Activated CD8-positive, alpha-beta T cell treated with anti-CD3 and anti-CD28 coated beads for 36 hours (primary cell): ENCODE measurements at places on chromosomes 13 and 19.

- no peak for DNase-seq
These were observed 805.7 kb downstream of the DIAPH3 start for GRCh38 chr13:59358014-59358413.

DNA sequence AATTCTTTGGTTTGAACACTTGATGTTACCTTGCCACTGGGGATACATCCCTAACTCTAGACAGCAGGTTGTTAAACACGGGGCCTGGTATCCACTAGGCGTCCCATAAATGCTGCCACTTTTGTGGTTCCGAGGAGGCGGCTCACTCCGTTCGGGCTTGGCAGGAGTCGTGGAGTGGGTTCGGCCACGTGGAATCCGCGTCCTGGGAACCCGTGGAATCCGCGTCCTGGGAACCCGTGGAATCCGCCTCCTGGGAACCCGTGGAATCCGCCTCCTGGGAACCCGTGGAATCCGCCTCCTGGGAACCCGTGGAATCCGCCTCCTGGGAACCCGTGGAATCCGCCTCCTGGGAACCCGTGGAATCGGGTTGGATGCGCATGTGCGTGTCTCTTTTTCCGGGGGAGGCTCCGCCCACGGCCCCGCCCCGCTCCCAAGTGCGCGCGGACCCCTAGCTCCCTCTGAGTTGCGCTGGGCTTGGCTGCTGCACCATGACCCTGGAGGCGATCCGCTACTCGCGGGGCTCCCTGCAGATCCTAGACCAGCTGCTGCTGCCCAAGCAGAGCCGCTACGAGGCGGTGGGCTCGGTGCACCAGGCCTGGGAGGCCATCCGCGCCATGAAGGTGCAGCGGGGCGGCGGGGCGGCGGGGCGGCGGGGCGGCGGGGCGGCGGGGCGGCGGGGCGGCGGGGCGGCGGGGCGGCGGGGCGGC is at the start of gene MRI1:
TSS of gene MRI1 (plus strand) at position 422 of the 707 bp plus-strand sequence. CDS start at position 489, 67 bp downstream.
- DNase-seq, result peak; percentile 78

DNA sequence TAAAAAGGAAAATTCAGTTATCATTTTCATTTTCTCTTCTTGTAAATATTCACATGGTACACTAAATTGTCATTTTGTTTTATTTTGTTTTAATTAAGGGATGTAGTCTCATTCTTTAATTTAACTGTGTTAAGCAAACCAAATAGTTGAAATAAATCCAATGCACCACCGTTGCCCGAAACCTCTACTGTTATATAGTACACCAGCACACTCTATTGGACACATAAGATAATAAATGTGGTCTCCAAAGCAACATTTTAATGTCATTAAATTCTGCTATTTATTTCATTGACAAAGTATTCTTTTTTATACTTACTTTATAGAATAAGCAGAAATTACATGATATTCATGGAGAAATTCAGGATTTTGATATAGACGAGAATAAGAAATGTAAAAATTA is 156.4 kb upstream of the FREM2 start:
- no peak for DNase-seq

DNA sequence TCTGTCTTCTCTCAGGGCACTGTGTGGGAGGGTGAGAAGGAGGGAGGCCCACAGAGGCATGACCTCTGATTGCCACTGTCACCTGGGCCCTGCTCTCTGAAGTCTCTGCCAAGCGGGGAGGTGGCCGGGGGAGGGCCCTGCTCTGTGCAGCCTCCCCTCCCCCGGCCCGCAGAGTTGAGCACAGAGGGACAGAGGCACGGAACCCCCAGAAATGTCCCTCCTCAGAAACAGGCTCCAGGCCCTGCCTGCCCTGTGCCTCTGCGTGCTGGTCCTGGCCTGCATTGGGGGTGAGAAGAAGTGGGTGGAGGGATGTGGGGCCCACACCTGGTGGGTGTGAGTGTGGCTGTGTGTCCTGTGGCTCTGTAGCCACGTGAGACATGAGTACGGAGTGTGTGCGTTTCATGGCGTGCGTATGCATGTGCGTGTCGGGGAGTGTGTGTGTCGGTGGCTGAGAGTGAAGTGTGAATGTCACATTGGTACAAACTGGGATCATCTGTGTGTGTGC is at the start of gene APOC4:
TSS of gene APOC4 (plus strand) at position 171 of the 505 bp plus-strand sequence. CDS start at position 212, 41 bp downstream.
- DNase-seq, result no peak

GRCh38 chr19:6521718-6522646 is 8.8 kb upstream of the TNFSF9 start:
- peak; percentile 86 for DNase-seq

- no peak for DNase-seq
These were observed 28.7 kb upstream of the MEDAG start for GRCh38 chr13:30877335-30877734.

- DNase-seq, result no peak
These were observed 184.6 kb upstream of the IRS2 start for GRCh38 chr13:109971006-109971405.

DNA sequence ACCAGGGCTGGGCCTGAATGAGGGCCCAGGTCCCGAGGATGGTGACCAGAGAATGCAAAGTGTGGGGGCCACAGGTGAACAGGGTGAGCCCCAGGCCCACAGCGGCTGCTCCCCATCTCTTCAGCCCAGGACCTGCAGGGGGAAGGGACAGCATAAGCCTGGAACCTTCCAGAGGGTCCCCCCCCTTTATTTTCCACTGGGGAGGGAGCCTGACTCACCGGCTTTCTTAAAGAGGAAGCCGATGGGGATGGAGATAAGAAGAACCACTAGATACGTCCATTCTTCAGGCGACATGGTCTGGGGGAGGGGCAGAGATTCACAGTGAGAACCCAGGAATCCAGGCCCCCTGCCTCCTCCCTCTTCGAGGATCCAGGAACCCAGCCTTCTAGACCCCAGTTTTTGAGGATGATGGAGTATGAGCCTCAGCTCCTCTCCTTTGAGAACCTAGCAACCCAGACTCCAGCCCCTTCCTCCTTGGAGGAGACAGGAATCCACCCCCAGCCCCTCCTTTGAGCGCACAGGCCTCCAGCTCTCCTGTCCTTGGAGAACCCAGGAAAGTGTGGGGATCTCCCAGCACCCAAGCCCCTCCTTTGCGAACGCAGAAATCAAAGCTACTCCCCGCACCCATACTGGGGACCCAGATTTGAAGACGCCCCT is 1.0 kb downstream of the MBOAT7 start:
- DNase-seq, result peak; percentile 76

DNA sequence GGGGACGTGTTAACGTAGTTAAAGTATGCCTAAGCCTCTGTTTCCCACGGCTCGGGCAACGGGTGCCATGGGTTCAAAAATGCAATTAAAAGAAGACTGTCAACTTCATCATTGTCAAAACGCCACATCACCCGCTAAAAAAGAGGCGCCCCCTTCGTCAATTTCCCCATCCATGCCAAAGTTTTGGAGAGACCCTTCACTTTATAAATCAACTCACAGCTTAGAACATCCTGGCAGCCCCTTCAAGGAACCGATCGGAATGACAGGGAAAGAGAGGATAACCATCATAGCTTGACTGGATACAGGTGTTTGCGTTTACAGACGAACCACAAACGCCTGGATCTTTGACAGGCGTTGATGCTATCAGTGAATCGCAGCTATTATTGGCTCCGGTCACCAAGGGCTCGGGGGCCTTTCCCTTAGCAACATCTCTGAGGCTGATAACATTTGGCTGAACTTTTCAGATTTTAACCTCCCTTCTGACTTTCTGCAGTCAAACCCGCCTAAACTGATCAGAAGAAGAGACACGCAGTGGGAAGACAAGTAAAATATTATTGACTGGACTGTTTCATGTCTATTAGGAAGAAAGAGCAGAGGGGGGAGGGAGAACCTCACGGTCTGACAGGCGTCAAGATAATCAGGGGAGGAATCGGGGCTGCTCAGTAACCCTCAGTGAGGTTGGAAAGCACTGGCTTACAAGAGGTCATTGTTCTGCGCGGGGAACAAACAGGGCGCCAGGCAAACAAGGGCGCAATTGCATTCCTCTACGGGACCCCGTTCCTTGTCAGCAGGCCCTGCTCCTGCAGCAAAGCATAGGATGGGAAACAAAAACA is 322.5 kb upstream of the ZNF507 start:
- no peak for DNase-seq

DNA sequence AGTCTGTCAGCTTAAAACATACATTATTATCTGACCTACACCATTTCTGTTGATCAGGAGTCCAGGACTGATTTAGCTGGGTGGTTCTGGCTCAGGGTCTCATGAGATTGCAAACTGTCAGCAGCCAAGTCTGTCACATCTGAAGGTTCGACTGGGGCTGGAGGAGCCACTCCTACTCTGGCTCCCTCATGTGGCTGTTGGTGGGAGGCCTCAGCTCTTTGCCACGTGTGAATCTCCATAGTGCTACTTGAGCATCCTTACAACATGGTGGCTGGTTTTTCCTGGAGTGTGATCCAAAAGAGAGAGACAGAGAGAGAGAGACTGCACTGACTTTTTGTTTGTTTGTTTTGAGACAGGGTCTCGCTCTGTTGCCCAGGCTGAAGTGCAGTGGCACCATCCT is 63.6 kb upstream of the NFIC start:
- peak; percentile 23 for DNase-seq

- no peak for DNase-seq
These were observed 6.2 kb downstream of the ZNF709 start for GRCh38 chr19:12478234-12478941.

DNA sequence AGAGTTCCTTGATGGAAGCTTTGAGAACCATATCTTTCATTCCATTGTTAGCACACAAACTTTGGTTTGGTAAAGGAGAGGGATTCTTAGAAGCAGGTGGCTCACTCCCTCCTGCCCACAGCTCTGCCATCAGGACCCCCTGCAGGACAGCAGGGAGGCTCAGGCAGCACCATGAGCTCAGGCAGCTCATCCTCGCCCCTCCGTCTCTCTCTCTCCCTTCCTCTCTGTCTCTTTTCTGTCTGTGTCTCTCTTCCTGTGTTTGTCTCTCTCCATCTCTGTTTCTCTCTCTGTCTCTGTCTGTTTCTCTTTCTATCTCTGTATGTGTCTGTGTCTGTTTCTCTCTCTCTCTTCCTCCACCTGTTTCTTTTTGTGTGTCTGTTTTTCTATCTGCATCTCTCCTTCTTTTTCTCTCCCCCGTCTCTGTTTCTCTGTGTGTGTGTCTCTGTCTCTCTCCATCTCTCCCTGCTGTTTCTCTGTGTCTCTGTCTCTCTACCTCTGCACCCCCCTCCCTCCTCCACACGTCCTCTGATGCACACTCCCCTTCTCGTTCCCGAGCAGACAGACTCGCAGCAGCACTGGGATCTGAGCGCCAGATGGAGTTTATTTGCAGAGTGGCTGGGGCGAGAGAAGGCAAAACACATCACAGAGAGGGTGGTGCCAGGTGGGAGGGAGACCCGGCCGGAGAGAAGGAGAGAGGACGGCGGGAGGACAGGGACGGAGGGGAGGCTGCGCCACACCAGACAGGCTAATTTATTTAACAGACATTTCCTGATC is 8.7 kb downstream of the SBK2 start:
- DNase-seq, result no peak

DNA sequence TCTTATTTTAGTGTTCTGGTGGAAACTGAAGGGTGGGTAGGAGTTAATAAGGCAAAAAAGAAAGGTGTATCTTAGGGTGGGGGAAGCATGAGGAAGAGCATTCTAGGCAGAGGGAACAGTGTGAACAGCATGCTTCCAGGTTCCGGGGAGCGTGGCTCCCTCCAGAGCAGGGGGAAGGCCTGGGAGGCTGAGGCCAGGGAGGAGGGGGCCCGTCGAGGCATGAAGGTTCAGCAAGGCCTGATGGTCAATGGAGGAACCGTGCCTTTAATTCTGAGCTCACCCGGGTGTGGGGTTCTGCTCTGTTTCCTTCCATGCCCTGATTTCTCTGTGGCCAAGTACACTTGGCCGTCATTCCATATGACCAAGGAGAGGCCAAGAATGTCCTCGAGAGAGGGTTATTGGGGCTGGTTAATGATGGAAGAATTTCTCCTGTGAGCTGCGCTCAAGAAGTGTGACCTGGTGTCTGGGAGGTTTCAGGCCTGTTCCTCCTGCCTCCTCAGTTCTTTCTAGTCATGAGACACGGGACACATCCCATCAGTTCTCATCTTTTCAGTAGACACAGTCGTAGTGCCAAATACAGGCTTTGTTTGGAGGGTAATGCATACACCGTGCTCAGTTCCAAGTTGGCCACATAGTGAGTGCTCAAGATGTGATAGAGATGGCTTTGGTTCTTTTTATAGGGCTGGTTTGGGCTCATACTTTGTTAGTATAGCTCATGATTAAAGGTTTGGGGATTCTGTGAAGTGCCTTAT is 73.6 kb downstream of the SIPA1L3 start:
- no peak for DNase-seq

- DNase-seq, result no peak
These were observed 151.3 kb upstream of the IPO5 start for GRCh38 chr13:97802213-97802612.

- no peak for DNase-seq
These were observed 383.1 kb upstream of the GPC6 start for GRCh38 chr13:92843549-92843948.

GRCh38 chr13:75400775-75401174 is 81.2 kb downstream of the TBC1D4 start:
- DNase-seq, result no peak

DNA sequence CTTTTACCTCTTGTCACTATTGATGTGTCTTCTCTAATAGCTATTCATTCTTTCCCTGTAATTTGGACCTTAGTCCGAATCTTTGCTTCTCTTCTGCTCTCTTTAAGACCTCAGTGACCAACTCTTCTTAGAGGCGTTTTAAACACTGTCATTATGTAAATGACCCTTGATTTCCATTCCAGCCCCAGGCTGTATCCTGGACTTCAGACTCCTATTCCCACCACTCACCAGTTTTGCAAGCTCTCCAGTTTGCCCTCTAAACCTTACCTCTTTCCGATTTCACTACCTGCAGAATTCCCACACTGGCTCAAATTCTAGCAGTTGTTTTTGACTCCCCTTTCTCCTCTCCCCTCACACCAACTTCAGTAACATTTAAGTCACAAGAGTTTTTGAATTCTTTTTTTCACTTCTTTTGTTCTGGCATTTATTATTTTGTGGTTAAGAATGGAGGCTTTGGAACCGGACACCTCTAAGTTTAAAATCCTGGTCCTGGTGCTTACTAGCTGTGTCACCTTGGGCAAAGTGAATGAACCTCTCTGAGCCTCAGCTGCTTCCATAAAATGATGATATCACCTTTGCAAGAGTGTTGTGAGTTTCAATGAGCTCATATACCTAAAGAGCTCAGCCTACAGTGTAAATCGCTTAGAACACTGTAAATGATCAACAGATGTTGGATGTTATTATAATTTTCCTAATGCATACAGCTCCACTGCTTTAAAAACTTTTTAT is 13.6 kb upstream of the HMGB1 start:
- no peak for DNase-seq

DNA sequence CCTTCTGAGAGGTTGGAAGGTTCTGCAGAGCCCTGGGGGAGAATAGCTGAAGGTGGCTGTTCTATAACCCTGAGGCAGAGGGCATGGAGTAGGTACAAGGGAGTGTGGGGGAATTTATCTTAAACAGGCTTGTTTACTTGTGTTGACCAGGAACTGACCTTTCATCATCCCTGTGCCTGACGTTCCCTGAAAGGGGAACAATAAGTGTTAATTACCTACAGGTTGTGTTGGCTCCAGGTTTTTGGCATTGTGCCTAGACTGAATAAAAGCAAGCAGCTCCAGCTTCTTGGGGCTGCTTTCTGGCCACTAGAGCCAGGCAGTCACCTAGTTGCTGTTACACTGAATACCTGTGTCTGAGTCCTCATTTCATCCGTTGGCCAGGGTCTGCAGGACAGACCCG is 60.0 kb downstream of the ZNF627 start:
- DNase-seq, result no peak
